Right ventricle myocardium inferior (tissue), 1 donor: ENCODE measurements at places on chromosomes 11 and 22. TPM values are rescaled to one million over a fixed set of nuclear protein-coding genes. Genes with fewer than 3 reads are reported as not detected.
A peak's percentile ranks its signal among the peaks of the same experiment; 100 is the strongest.

DNA sequence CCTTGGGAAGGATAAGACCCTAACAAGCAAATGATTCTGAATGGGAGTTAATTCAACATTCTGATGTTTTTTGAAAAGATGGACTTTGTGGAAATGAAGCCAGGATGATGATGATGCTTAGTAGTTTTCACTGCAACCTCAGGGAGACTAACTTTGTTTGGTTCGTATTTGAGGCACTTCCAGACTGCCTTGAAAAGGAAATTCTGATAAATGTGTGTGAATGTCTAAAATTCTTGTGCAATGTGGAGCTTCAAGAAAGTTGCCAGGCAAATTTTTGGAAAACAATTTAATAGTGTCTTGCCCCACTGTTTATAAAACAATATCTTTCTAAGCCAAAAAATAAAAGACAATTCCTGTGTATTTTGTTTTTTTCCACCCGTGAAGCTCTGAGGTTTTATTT, 11.2 kb upstream of the NAV2 start:
- no peak for DNase-seq

GRCh38 chr11:33694346-33695050, 6.1 kb downstream of the C11orf91 start:
- DNase-seq: no peak

- peak; percentile 68 for DNase-seq
These were observed 3.7 kb upstream of the TMEM109 start for GRCh38 chr11:60910281-60910687.

GRCh38 chr11:2383852-2384804, 7.0 kb downstream of the CD81 start:
- peak; percentile 66 for DNase-seq

- DNase-seq: peak; percentile 56
These were observed 320 bp upstream of the PHLDA2 start for GRCh38 chr11:2929531-2929949.

DNA sequence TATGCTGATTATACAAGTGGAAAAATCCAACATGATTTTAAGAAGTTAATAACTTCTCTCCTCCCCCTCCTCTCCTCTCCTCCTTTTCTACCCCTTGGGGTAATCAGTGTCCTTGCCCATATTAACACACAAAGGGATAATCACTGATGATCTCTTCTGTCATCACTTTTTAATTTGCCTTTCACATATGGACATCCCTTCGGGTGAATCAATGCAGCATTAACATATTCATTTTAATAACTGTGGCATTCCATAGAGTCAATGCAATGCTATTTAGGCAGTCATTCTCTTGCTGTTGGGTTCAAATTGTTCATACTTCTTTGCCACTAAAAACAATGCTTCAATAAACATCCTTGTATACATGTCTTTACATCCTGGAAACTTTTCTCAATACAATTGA, 42.9 kb upstream of the GLYATL2 start:
- DNase-seq: no peak

GRCh38 chr11:69979632-69980031, 98.5 kb upstream of the ANO1 start:
- no peak for DNase-seq

GRCh38 chr11:126366064-126366822, 10.8 kb downstream of the ST3GAL4 start:
- DNase-seq: peak; percentile 62

- DNase-seq: no peak
These were observed 100.7 kb upstream of the BIRC3 start for GRCh38 chr11:102216433-102217075.

GRCh38 chr11:59273373-59273841, 60.7 kb upstream of the MPEG1 start:
- no peak for DNase-seq

DNA sequence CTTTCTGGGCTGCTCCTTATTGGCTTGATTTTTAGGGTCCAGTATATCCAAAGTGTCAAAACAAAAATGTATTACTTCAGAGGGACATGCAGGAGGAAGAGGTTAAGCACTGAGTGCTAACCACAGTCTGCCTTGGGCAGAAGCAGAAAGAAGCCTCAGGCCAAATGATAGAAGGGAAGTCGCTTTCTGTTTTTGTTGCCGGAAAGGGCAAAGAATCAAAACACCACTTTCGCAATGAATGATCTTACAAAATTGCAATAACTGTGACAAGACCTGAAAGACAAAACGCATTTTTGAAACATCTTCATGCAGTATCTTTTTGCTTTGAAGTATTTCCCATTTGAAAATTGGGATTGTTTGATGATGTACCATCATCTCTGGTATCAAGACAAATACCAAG, 70.1 kb upstream of the PICALM start:
- DNase-seq: no peak

DNA sequence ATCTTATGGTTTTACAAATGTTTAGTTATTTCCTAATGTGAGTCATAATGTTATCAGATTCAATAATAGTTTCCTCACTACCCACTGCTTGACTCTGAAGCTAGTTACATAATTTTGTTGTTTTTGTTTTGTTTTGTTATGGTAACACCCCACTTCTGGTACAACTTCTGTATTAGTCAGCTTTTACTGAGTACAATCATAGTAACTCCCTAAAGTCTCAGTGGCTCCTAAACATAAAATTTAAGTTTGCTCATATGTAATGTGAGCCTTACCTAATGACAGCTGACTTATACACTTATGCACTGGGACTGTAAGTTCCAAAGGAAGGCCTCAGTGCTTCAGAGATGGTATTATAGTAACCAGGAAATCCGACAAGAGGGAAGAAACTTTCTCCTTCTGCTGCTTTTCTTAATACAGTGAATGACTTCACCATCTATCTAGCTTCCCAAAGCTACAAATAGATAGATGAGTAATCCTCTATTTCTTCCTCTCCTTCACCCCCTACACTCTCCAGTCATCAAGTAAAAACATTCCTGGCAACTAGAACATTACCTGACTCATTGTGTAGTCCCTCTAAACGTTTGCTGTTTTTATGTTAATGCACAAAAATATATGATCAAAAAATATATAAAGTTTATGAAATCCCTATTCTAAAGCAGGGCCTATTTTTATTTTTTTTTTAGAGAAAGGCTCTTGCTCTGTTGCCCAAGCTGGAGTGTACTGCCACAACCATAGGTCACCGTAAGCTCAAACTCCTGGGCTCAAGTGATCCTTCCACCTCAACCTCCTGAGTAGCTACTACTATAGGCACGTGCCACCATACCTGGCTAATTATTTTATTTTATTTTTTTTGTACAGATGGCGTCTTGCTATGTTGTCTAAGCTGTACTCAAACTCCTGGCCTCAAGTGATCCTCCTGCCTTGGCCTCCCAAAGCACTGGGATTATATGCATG, 563.0 kb downstream of the SOX6 start:
- no peak for DNase-seq

- DNase-seq: peak; percentile 74
These were observed 46.2 kb upstream of the CSTF3 start for GRCh38 chr11:33207408-33207985.

GRCh38 chr22:44677871-44678555, 24.0 kb upstream of the PRR5 start:
- no peak for DNase-seq

DNA sequence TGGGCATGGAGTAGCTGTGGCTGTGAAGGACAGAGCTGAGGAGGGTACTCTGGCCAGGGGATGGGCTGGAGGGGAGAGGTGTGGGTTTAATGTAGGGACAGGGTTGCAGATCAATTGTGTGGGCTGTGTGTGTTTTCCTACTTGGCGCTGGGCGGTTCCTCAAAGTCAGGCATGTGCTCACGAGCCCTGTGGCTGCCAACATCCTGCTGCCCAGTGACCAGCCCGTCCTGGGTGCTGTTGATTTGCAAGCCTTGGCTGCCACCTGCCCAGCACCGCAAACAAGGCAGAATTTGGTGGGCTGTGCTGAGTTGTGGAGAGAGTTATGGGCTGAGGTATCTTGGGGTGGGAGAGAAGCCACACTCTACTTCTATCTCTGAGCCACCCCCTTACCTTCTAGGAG, 69.2 kb downstream of the SCN3B start:
- DNase-seq: no peak

DNA sequence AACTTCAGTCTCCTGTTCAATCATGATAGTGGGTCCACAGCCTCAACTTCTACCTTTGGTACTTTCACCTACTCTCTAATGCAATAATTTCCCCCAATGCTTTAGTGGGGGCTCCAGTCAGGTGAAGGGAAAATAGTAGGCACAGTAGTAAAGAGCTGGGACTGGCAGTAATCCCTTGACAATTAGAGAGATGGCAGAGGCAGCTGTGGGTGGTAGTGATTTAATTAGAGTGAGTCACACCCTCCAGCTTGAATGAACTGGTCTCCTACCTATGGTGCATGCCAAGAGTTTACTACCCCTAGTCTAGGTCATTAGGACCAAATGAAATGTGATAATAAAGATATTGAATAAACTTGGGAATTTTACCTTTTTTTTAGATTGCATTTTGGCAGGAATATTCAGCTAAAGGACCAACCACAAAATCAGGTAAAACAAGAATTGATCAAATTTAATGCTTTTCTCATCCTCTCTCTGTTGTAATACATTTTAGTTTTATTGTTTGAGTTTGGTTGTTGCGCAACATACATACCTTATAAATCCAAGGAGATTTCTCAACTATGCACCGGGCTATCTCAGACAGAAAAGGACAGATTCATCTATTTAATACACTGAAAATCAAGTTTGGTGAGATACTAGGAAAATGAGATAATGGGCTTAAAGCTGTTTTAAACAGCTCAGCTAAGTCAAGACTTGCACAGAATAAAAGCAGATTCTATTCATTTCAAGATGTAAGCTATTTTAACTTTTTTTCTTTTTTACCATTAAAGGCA, 9.0 kb downstream of the PRRG4 start:
- no peak for DNase-seq

- DNase-seq: no peak
These were observed 1371.2 kb downstream of the BRD1 start for GRCh38 chr22:48456449-48456848.

DNA sequence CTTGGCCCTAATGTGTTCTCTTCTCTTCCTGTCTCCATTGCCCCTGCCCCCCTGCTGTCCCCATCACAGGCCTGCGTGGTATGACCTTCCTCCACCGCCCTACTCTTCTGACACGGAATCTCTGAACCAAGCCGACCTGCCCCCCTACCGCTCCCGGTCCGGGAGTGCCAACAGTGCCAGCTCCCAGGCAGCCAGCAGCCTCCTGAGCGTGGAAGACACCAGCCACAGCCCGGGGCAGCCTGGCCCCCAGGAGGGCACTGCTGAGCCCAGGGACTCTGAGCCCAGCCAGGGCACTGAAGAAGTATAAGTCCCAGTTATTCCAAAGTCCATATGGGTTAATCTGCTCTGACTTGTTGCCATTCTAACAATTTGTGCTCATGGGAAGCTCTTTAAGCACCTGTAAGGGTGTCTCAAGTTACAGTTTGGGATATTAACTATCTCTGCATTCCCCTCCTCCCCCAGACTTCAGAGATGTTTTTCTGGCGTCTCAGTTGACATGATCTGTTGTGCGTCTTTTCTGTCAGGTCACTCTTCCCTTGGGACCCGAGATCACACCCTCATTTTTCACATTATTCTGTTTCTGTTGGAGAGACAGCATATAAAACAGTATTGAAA, 60.0 kb downstream of the COMMD9 start:
- DNase-seq: no peak

DNA sequence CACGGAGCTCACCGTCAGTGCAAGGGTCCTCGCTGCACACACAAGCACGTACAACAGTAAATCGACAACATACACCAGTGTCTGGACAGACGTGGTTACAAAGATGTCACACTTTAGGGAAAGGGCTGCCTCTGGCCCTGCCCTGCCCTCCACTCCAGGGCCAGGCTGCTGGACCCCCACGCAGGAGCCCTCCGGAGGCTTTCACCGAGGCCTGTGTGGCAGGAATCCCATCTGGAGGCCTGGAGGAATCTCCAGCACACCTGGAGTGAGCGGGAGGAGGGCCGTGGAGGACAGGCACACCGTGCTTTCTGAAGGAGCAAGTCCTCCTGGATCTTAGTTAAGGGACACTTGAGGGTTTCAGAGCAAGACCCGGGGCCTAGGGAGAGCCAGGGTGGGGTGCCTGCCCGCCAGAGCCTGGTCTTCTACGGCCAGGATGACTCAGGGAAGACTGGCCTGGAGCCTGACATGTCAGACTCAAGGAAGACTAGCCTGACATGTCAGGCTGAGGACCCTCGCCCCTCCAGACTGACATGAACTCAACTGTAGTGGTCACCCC, 2.1 kb upstream of the PIM3 start:
- peak; percentile 59 for DNase-seq

DNA sequence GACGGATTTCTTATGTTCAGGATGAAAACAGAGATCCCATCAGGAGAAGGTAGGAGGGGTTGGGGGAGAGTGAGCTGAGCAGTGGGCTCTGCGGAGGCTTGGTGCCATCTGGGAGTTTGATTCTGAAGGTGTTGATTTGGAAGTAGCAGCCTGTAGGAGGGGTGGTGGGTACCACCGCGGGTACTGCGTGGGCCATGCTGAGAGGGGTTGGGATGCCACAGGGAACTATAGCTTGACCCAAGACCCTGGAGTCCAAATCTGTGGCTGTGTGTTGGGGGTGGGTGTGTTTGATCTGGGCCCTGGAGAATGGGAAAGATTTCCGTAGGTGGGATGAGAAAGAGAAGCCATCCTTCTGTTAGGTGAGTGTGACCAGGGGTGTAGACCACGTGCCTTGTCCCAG, 5.0 kb downstream of the INCENP start:
- no peak for DNase-seq

CHRM4 gene
- not detected for total RNA-seq

APOL3 gene
- total RNA-seq: 31.7 TPM

TIMP3 gene
- 288 TPM for total RNA-seq

LRRC4C gene
- 1.0 TPM for total RNA-seq

TMPRSS4 gene
- not detected for total RNA-seq

DAGLA gene
- 4.3 TPM for total RNA-seq

CAPN5 gene
- total RNA-seq: 3.7 TPM

SCGB2A2 gene
- total RNA-seq: not detected

VPREB1 gene
- not detected for total RNA-seq

SULT4A1 gene
- 0.14 TPM for total RNA-seq

RASSF10 gene
- total RNA-seq: 0.19 TPM

CBLIF gene
- not detected for total RNA-seq
